ENCODE measurements at places on chromosomes 6 and 20. TPM values are rescaled to one million over a fixed set of nuclear protein-coding genes. Genes with fewer than 3 reads are reported as not detected.

DNA sequence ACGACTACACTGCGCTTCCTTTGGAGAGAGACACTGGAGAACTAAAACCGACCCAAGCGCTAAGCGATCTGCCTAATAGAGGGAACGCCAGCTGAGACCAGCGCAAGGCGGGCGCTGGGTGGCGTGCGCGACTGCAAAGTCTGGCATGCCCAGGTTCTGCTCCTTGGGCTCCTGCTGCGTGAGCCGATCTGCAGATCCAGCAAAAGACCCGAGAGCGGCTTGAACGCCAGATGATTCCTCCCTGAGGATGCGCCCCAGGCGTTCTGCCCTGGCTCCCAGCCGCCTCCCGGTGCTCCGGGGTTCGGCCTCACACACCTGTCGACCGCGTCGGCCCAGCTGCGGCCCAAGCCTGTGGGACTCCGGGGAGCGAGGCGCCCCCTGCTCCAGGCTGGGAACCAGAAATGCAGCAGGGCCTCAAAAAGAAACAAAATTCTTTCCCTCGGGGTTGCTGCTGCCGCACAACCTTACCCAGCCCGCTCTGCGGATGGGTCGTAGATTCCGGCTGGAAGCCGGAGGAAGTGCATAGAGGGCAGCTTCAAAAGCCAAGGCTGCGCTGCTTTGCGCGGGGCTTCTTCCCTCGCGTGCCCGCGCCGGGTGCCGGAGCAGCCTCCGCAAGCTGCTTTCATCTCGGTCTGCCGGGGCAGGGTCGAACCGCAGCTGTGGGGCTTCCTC, 17.9 kb upstream of the PRDM13 start:
- no peaks in the 10 kb centered on the region for H3K36me3 ChIP-seq
- peaks cover 26% of the 10 kb centered on the region for H3K4me1 ChIP-seq

DNA sequence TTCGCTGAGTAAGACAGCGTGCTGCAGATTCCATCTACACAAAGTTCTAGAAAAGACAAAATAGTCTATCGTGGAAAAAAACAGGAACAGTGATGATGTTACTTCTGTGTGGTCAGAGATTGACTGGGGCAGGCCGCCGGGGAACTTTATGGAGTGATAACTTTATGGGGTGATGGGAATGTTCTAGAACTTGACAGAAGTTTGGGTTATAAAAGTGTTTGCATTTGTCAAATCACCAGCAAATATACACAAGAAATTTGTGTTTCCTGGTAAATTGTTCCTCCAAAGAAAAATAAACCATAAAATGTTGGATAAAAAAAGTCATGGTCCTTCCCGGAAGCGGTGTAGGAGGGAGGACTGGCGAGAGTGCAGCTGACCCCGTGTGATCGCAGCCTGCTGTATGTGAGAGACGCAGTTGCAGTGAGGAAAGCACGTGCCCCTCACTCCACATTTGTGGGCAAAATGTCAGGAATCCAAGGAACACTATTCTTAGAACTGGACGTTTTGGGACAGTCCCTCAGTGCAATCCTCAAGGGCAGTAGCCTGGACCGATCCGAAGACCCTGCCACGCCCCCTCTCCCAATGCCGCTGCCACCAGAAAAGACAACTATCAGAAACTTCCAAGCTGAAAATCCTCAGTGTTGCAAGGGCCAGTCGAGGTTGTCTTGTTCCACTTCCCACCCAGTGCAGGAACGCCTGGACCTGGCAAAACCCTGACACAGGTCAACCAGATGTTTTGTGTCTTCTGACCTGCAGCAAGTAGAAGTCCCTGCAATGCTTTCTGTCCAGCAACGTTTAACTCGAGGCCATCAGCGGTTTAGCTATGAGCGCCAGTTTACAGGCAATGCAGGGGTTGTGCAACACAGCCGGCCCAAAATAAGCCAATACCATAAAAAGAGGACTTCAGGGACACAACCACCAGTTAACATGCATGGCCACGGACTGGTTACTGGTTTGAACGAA, 80.5 kb upstream of the QKI start:
- H3K27ac ChIP-seq, result no peak overlapping the region
- no peak overlapping the region for H3K4me3 ChIP-seq
- no peaks in the 10 kb centered on the region for H3K27me3 ChIP-seq
- no peaks in the 10 kb centered on the region for H3K4me1 ChIP-seq
- peak; percentile 26 for DNase-seq

DNA sequence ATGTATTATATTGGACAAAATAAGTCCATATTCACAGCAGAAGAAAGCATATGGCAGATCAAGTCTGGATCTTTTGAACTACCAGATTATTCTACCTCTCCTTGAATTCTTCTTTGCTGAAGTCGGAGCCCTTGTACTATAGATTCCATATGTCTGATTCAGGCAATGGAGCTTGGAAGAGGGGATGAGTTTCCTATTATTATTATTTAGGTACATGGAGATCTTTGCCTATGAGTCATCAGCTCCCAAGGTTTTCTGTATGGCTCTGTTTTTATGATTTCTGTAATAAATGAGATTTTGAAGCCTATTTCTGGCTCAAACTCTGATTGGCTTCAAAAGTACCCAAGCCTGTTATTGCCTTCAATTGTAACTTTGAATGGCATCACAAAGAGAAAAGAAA, 72.0 kb downstream of the OPRM1 start:
- no peak overlapping the region for H3K4me3 ChIP-seq
- H3K27ac ChIP-seq, result no peak overlapping the region
- DNase-seq, result no peak

GRCh38 chr20:24993337-24994185, 1.0 kb upstream of the APMAP start:
- no peak for DNase-seq
- H3K36me3 ChIP-seq, result no peaks in the 10 kb centered on the region
- no peak overlapping the region for H3K4me3 ChIP-seq
- H3K27ac ChIP-seq, result peak overlapping the region; percentile 83
- peaks cover 41% of the 10 kb centered on the region for H3K4me1 ChIP-seq
- H3K27me3 ChIP-seq, result no peaks in the 10 kb centered on the region

- H3K27ac ChIP-seq, result no peak overlapping the region
- H3K36me3 ChIP-seq, result no peaks in the 10 kb centered on the region
Measured at GRCh38 chr6:41122918-41123317, 31.2 kb downstream of the TREML1 start.

GRCh38 chr6:120648713-120649112, 685.6 kb downstream of the TBC1D32 start:
- no peaks in the 10 kb centered on the region for H3K27me3 ChIP-seq
- no peak overlapping the region for H3K4me3 ChIP-seq
- no peak for DNase-seq
- H3K36me3 ChIP-seq, result no peaks in the 10 kb centered on the region

GRCh38 chr6:98824902-98825599, 9.3 kb upstream of the POU3F2 start:
- no peaks in the 10 kb centered on the region for H3K27me3 ChIP-seq
- H3K36me3 ChIP-seq, result no peaks in the 10 kb centered on the region
- H3K4me3 ChIP-seq, result no peak overlapping the region
- peaks cover 10% of the 10 kb centered on the region for H3K4me1 ChIP-seq

DNA sequence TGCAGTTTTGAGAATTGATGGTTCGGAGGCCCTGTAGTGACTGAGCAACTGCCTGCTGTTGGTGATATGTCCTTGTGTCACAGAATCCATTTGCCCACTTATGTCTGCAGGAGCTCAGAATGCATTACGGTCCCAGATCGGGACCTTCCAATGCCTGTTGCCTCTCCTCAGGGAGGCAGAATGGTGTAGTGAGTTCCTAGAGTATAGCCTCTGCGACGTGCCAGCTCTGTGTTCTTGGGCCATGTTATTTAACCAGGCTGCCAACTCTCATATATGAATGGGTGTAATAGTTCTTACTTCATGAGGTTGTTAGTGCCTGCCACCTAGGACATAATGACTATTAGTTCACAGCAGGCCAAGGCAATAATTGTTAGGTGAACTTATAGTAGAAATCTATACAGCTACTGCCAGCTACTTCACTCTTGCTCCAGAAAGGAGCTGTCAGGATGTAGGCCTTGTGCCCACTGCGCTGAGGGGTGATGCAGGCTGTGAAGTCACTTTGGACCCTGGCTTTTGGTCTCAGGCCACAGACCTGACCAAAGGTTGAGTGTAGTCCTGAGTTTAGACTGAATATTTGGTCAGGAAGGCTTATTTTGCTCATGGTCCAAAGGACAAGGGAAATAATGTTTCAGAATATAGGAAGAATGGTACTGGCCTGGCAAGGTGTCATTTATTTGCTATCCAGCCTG, 82.1 kb downstream of the ASXL1 start:
- H3K27ac ChIP-seq, result no peak overlapping the region
- DNase-seq, result no peak
- H3K4me1 ChIP-seq, result peaks cover 8% of the 10 kb centered on the region
- H3K36me3 ChIP-seq, result peaks cover 16% of the 10 kb centered on the region
- H3K4me3 ChIP-seq, result no peak overlapping the region

- no peaks in the 10 kb centered on the region for H3K27me3 ChIP-seq
- no peak overlapping the region for H3K27ac ChIP-seq
- H3K36me3 ChIP-seq, result no peaks in the 10 kb centered on the region
- H3K4me1 ChIP-seq, result no peaks in the 10 kb centered on the region
- H3K4me3 ChIP-seq, result no peak overlapping the region
- DNase-seq, result no peak
Measured at GRCh38 chr6:126112171-126112632, 125.9 kb downstream of the TRMT11 start.

ZNF184 gene
- total RNA-seq, result 2.3 TPM

OLIG3 gene
- total RNA-seq, result not detected

ANKRD66 gene
- total RNA-seq, result not detected

TUBB1 gene
- not detected for total RNA-seq

OR2H1 gene
- total RNA-seq, result not detected

GRIK2 gene
- total RNA-seq, result 0.52 TPM

All from body of pancreas (tissue), 4 donors.